ENCODE measurements at places on chromosomes 1 and 21.

DNA sequence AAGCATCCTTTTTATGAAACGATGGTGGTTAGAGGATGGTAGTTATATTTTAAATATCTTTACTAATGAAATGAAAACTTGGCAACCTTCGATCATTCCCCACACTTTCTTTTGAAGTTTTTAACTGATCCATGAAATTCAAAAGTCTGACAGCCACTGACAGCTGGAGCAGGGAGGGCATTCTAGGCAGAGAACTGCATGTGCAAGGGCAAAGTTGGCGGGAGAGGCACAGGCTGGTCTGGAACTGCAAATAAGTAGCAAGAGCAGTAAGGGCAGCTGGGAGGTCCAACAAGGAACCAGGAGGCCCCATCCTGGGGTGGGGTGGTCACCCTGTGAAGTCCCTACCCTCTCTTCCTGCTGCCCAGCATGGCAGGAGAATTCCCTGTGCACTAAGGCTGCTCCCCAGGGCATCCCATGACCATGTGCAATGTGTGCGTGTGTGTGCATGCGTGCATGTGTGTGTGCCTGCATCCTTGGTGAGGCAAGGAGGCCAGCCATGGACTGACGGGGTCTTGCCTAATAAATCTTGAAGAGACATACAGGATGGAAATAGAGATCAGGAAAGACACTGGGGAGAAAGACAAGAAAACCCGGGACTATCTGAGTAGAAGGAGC lies 33.1 kb upstream of the FOXO6 start:
- DNase-seq, result peak; percentile 7

DNA sequence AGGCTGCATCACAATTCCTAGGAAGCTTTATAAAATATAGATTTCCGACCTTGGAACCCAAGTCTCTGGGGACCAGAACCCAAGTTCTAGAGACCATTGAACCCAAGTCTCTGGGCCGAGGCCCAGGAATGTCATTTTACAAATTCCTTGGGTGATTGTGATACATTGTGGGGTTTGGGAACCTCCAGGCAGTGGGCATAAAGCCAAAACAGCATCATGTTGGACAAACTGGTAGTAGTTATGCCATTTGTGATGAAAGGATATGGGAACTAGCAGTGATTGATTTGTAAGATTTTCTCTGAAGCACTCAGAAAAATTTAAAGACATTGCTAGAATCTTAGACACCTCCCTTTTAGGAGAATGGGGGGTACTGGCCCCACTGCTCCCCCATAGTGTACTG lies 160.2 kb downstream of the HIVEP3 start:
- no peak for DNase-seq

GRCh38 chr1:21318714-21319159 lies 28.5 kb upstream of the ECE1 start:
- DNase-seq, result no peak

DNA sequence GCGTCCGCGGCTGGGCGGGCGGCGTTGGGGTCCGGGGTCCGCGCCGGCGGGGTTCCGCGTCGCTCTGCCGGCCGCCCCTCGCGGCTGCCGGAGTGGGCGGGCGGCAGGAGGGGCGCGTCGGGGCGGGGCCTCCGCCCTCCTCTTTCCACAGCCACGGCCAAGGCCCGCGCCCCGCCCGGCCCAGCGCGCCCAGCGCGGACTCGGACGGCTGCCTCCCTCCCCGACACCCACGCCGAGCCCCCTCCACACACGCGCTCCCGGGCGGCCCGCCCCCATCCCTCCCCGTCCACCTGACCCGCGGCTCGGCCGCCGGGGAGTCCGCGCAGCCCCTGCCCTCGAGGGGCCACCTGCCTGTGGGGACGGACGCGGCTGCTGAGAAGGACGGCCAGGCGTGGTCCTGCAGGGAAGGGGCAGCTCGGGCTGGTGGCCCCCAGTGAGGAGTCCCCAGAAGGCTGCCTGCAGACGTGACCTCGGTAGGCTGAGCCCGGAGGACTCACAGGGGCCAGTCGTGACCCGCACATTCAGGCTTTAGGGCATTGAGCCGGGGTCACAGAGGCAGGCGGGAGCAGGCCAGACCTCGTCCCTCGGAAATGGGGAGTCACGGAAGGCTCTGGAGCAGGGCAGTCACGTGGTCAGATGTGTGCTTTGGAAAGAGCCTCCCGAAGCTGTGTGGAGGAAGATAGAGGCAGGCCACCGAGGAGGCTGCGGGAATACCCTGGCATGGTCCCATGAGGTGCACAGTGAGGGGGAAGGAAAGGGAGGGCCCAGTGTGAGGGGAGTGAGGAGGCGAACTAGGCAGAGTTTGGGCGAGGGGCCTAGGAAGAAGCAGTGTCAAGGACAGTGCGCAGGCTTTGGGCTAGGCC lies at the start of gene COL8A2:
COL8A2 (minus strand) TSS at position 94 of the 863 bp plus-strand sequence. CDS start 24,980 bp downstream, outside the sequence.
- no peak for DNase-seq

DNA sequence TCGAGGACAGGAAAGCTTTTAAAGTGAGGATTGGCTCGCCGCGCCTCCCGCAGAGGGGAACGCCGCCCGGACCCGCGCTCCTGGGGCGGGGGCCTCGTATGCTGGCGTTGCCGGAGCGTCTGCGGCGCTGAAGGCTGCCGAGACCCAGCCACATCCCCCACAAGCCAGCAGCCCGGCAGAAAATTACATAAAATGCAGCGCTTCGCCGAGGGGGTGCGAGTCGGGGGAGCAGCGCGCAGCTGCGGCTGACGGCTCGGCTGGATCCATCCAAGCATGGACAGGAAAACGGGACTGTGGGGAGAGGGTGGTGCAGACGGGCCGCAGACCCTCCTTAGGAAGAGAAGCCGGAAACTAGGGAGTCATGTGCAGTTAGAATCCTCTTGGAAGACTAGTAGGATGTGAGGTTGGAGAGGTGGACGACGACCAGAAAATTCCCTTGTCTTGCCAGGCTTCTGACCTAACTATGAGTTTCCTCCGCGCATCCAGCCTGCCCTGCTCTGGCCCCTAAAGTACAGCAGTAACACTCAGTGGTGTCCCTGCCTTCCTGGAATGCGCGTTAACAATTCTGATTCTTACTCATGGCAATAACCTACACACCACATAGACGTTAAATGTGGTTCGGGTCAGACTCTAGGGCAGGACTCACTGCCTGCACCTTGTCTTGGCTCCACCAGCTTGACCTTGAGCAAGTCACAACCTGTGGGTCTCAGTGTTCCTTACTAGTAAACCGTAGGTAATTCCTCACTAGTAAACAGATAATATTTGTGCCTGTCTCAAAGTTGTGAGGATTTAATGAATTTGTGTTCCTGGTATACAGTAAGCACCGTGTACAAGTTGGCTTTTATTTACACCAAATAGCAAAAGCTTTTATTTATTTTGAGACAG lies 953 bp upstream of the BRWD1 start:
- DNase-seq, result no peak

DNA sequence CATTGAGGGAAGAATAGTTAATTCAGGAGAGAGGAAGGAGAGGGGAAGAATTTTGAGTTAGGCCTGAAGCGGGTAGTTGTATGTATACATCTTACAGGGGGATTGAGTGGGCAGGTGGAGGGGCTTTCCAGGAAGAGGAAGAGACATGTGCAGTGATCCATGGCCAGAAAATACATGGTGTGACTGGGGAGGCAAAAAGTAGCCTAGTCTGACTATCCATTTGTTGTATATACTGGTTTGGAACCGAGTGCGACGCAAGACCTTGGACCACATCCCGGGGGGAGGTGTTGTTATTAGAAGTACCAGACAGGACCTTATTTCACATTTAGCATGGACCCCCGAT lies 158.3 kb downstream of the SDCCAG8 start:
- no peak for DNase-seq

DNA sequence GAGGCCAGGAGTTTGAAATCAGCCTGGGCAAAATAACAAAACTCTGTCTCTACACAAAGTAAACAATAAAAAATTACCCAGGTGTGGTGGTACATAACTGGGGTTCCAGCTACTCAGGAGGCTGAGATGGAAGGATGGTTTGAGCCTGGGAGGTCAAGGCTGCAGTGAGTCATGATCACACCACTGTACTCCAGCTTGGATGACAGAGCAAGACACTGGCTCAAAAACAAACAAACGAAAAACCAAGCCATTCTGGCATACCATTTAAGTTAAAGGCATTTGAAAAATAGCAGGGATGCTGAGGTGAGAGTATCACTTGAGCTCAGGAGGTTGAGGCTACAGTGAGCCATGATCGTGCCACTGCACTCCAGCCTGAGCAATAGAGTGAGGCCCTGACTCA lies 5.3 kb upstream of the ALDH9A1 start:
- DNase-seq, result no peak

GRCh38 chr1:29563092-29563491 lies 326.8 kb downstream of the PTPRU start:
- no peak for DNase-seq

DNA sequence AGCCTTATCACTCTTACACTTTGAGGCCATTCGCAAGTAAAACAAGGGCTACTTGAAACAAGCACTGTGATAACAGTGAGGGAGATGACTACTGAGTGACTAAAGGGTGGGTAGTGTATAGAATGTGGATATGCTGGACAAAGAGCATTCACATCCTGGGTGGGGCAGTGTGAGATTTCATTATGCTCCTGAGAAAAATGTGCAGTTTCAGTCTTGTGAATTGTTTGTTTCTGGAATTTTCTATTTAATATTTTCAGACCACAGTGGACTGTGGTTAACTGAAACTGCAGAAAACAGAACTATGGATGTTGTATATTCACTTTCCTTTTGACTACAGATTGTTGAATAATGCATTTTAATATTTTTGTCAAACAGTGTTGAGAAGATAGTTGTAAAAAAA lies 25.1 kb upstream of the B3GALT2 start:
- no peak for DNase-seq

DNA sequence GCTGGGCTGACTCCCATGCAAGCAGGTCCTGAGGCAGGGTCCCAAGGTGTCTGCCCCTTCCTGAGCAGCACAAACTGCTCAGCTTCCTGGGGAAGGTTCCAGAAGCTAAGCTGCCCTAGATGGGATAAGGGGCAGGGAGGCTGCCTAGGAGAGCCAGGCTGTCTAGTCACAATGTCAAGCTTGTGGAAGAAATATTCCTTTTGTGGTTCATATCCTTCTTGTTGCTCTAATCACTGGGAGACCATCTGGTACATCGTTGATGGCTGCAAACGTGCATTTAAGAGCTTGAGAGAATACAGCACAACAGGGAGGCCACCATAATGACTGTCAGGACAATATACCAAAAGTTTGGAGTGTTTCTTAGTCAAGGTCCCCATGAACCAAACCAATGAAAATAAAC lies 67.4 kb downstream of the SLC16A1 start:
- DNase-seq, result no peak

DNA sequence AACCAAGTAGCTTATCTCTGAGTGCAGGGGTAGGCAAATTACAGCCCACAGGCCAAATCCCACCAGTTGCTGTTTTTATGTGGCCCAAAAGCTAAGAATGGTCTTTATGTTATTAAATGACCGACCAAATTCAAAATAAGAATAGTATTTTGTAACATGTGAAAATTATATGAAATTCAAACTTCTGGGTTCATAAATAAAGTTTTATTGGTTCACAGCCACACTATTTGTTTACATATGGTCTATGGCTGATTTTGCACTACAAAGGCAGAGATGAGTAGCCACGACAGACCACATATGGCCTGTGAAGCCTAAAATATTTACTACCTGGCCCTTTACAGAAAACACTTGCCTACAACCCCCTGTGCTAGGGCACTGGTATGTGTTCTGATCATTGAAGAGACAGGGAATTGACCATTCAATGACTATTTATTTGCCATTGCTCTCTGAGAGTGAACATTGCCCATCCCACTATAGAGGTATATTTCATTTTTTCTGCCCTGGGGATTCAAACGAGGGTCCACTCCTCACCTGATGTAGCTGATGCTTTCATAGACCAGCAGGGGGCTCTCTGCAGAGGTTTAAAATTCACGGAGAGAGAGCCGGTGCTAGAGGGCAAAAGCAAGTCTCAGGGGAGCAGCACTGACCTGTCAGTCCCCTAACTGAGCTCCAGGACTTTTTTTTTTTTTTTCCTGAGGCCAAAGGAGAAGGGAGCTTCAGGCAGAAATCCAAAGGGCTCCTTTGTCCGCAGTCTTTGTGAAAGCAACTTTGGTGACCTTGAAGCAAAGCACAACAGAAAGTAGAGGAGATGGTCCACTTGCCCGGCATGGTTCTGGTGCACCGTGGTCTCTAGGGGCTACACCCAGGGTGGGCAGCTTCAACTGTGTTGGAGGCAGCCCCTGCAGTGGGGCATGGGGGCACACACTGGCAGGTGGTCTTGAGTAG lies 7.3 kb upstream of the GNL2 start:
- DNase-seq, result peak; percentile 19

- DNase-seq, result no peak
Observed at GRCh38 chr1:49036700-49037099, 260.0 kb upstream of the BEND5 start.

DNA sequence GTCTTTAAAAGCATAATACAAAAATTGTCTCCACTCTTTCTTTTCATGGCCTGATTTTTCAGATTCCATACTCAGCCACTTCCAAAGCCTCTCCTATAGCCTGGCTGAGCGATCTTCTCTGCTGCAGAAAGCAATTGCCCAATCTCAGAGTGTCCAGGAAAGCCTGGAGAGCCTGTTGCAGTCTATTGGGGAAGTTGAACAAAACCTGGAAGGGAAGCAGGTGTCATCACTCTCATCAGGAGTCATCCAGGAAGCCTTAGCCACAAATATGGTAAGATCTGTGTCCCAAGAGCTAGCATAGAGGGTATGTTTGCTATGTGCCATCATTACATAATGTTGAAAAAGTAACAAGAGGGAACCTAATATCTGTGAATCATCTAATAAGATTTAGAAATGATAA lies 130.7 kb upstream of the BMP8A start:
- DNase-seq, result no peak
